ENCODE measurements at places on chromosomes 5 and 9. TPM values are rescaled to one million over a fixed set of nuclear protein-coding genes. Genes with fewer than 3 reads are reported as not detected.
A peak's percentile ranks its signal among the peaks of the same experiment; 100 is the strongest.

DNA sequence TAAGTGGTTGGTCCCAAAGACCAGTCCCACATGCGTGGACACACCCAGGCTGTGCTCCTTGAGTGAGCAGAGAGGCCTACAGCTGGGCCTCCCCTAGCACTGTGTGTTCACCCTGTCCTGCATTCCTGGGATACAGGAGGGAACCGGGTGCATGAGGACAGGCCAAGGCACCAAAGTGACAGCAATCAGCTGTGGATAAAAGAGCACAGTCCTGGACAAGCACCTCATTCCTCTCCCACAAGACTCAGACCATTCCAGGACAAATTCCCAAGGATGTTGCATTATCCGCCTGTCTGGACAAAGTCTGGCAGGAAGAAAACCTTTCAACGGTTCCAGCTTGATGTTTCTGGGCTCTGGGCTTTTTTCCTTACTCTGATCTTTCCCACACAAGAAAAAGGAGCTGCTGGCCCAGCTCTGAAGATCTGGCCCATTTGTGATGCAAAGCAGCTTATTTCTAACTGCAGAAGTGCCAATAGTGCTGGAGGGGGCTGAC, 273.2 kb downstream of the ENC1 start:
- DNase-seq, result no peak

The TAF11L5 gene
- not detected for total RNA-seq

GRCh38 chr5:135269199-135269598, 129.8 kb downstream of the MACROH2A1 start:
- no peak for DNase-seq

GRCh38 chr5:142754031-142754430, 16.1 kb upstream of the ARHGAP26 start:
- DNase-seq, result no peak

DNA sequence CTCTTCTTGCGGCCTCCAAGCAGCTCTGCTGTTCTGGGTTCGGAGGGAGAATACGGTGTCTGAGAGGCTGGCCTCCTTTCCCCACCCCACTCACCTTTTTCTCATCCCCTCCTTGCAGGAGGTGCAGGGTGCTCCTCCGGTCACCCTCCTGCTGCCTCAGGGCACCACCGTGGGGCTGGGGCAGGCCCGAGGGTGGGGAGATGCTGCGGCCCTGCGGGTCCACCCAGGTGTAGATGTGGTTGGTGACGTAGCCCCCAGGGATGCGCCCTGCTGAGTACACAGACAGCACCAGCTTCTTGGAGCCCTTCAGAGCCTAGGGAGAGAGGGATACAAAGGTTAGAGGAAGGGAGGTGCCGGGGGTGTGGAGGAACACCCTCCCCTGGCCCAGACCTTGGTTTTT, 26.8 kb downstream of the WHRN start:
- no peak for DNase-seq

- no peak for DNase-seq
Observed at GRCh38 chr9:76985581-76985980, 33.9 kb upstream of the FOXB2 start.

DNA sequence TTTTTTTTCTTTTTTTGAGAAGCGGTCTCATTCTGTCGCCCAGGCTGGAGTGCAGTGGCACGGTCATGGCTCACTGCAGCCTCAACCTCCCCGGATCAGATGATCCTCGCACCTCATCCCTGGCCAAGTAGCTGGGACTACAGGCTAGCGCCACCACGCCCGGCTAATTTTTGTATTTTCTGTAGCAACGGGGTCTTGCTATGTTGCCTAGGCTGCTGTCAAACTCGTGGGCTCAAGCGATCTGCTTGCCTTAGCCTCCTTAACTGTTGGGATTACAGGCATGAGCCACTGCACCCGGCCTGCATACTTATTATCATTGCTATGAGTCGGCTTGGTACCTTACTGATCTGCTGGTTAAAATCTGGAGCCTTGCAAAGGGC, 790 bp upstream of the IARS1 start:
- peak; percentile 13 for DNase-seq

- DNase-seq, result no peak
Observed at GRCh38 chr9:27880156-27880555, 306.9 kb upstream of the C9orf72 start.

GRCh38 chr5:68449380-68449779, 233.8 kb downstream of the PIK3R1 start:
- no peak for DNase-seq

The KLHL3 gene
- 13.7 TPM for total RNA-seq

- DNase-seq, result no peak
Observed at GRCh38 chr5:130066644-130067043, 162.4 kb downstream of the CHSY3 start.

The PRR16 gene
- total RNA-seq, result 0.81 TPM

DNA sequence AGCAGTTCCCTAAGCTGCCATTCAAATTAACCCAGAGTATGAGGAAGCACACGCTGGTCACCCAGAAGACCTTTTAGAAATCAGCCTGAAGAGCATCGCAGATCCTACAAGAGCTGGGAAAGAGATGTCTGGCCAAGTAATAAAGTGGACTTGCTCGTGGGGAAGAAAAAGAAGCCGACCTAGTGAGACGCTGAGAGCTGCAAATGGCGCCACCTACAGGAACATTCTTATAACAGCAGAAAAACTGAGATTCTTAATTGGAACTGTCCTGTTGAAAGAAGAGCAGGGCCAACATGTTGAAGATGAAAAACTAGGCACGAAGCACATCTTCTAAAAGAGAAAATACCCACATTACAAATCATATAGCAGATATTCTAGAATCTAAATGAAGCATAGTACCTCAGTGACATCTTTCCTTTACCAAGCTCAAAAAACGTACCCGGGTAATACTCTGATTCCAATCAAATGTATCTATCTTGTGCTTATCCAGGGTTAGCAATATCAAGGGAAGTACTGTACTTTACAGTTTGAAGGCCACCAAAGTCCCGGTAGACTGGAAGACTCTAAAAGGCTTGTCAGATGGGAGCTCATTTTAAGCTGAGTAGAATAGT, 3.9 kb upstream of the GNAQ start:
- peak; percentile 63 for DNase-seq

The SAPCD2 gene
- total RNA-seq, result 4.8 TPM

Measured in hematopoietic multipotent progenitor cell (in vitro differentiated cells).